CD4-positive, alpha-beta T cell (primary cell): ENCODE measurements at places on chromosomes 6 and 20. TPM values are rescaled to one million over a fixed set of nuclear protein-coding genes. Genes with fewer than 3 reads are reported as not detected.

Gene TUBB
- 76.0 TPM for total RNA-seq

Gene POU5F1
- total RNA-seq, result not detected

Gene FLRT3
- not detected for total RNA-seq

Gene POM121L2
- total RNA-seq, result not detected

Gene CST7
- total RNA-seq, result 4.4 TPM

Gene OR2J3
- not detected for total RNA-seq

Gene UST
- 1.9 TPM for total RNA-seq

Gene PPP1R18
- 31.6 TPM for total RNA-seq

Gene PNLDC1
- not detected for total RNA-seq

Gene TMEM244
- total RNA-seq, result not detected

Gene CNKSR3
- total RNA-seq, result 0.14 TPM

Gene PXT1
- total RNA-seq, result 0.59 TPM

Gene LY86
- total RNA-seq, result 1.3 TPM

Gene PROKR2
- total RNA-seq, result not detected

Gene SMPD2
- 25.7 TPM for total RNA-seq

Gene EFCAB8
- total RNA-seq, result 0.81 TPM

Gene CALHM6
- total RNA-seq, result 3.0 TPM

Gene ANKRD66
- total RNA-seq, result not detected

Gene SEL1L2
- not detected for total RNA-seq

Gene RPS6KA2
- total RNA-seq, result 5.6 TPM

Gene GPR63
- 0.20 TPM for total RNA-seq

Gene KCNB1
- total RNA-seq, result 0.06 TPM

Gene SLC16A10
- 13.8 TPM for total RNA-seq

Gene BTNL2
- total RNA-seq, result not detected

Gene SLC2A4RG
- 125 TPM for total RNA-seq

Gene SOX12
- total RNA-seq, result 11.9 TPM

Gene C20orf204
- total RNA-seq, result 6.1 TPM

Gene GUCA1A
- not detected for total RNA-seq

Gene PRSS16
- 0.98 TPM for total RNA-seq

Gene PKIB
- 1.1 TPM for total RNA-seq

Gene FNDC1
- total RNA-seq, result not detected

Gene DHX35
- 7.3 TPM for total RNA-seq

Gene SIRPG
- total RNA-seq, result 28.3 TPM

Gene WFDC10B
- not detected for total RNA-seq

Gene CDSN
- total RNA-seq, result not detected

Gene PHACTR3
- total RNA-seq, result not detected

Gene GGTLC1
- not detected for total RNA-seq

Gene CFAP206
- 0.11 TPM for total RNA-seq

Gene SRMS
- not detected for total RNA-seq

Gene NEDD9
- 40.9 TPM for total RNA-seq

Gene GRIK2
- total RNA-seq, result not detected

Gene HLA-DQA1
- 5.9 TPM for total RNA-seq

Gene MLN
- total RNA-seq, result not detected

Gene LINC00237
- total RNA-seq, result not detected

Gene RIMS1
- not detected for total RNA-seq
